Activated T-cell treated with anti-CD3 and anti-CD28 coated beads for 1 hour (primary cell): ENCODE measurements at places on chromosomes 13 and 19.

GRCh38 chr13:92951273-92951890 is 275.2 kb upstream of the GPC6 start:
- DNase-seq, result no peak

DNA sequence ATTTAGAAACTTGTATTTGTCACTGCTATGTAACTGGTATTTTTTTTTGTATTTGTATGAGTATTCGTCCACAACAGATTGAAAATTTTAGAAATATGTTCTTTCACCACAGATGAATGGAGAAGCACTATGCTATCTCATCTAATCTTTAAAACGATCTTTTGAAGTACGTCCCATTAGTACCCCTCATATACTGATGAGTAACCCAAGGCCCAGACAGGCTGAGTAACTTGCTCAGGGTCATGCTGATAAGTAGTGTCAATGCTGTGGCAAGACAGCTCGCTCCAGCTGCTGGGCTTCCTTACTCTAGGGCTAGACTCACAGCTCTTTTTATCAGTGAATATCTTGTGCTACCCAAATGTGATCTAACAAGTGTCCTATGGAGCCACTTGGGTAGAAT is 154.2 kb downstream of the SUCLA2 start:
- DNase-seq, result no peak

DNA sequence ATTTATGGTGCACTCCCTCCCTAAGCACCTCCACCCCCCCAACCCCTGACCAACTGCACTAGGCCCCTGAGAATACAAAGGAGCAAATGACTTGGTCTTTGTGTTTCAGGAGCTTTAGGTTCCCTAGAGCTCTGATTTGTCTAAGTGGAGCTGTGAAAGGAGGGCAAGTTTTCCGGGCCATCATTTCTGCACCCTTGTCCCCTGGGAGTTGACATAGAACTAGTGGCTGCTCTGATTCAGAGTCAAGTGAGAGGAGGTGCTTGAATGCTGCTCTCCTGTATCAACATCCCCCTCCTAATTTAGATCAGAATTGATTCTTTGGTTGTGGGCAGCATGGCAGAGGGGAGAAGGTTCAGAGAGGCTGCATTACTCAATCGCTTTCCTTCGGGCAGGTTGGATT is 391.6 kb downstream of the KCNRG start:
- no peak for DNase-seq

GRCh38 chr13:26497968-26498511 is 59.4 kb upstream of the WASF3 start:
- no peak for DNase-seq

GRCh38 chr13:64723724-64724123 is 2506.4 kb downstream of the PCDH9 start:
- DNase-seq, result no peak

DNA sequence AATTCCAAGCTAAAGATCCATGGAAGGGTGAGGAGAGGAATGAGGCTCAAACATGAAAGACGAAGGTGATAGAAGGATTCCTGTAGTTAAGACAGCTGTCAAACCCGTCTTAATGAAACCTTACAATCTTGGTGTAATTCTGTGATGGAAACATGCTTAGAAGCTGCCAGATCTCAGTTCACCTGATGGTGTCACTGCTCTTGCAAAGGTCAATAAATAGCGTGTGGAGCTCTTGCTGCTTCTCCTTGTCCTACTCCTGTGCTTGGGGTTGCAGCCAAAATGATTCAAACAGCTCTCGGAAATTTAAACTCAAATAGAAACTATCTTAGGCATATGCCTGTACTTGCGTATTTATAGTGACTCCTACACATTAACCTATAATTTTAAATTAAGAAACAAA is 1705.0 kb downstream of the OLFM4 start:
- no peak for DNase-seq

- no peak for DNase-seq
Measured at GRCh38 chr13:29530901-29531300, 64.6 kb downstream of the SLC7A1 start.

DNA sequence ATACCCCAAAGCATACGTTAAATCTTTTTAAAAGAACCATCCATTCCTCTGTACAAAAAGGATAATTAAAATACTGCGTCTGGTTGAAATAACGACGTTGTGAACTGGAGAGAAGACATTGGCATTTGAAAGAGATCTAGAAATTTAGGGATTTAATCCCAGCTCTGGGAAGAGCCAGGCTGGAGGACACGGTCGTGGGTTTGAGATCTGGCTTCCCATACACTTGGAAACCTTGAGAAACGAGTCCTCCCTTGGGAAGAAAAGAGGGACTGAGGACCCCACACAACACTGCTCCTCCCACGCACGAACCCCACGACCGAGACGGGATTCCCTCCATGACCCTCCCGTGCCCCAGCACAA is 625 bp downstream of the ZNF709 start:
- DNase-seq, result no peak

DNA sequence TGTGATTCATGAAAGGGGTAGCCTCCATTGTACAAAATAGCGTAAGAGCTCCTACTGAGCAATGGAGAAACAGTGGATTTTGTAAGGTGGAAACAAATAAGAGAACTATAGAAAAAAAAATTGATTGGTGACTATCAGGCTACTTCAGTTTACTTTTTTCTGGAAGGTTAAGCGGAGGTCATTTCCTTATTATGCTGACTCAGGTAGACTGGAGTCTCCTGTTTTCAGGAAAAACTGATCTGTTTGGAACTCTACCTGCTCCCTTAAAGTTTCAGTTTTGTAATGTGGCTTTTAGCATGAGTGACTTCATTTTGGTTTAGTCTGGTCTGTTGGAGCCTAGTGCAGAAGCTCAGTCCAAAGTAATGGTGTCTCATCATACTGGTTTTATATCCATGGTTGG is 3.4 kb downstream of the ZNF607 start:
- no peak for DNase-seq

GRCh38 chr13:27970382-27971235 is 1.5 kb upstream of the CDX2 start:
- no peak for DNase-seq
